Activated CD4-positive, alpha-beta T cell treated with anti-CD3 and anti-CD28 coated beads, Interleukin-2, amount 50 U/mL, for 24 hours (primary cell): ENCODE measurements at places on chromosomes 5 and 9.

GRCh38 chr9:5917888-5918287 is 27.2 kb downstream of the MLANA start:
- DNase-seq: no peak

- no peak for DNase-seq
These were observed 30.4 kb downstream of the SEMA5A start for GRCh38 chr5:9515436-9515835.

GRCh38 chr9:127086771-127087170 is 35.7 kb downstream of the ANGPTL2 start:
- DNase-seq: no peak

- no peak for DNase-seq
These were observed 109.8 kb upstream of the IFNK start for GRCh38 chr9:27414220-27414761.

- no peak for DNase-seq
These were observed 9.5 kb upstream of the NKD2 start for GRCh38 chr5:999032-999501.

- DNase-seq: no peak
These were observed 30.7 kb downstream of the FOCAD start for GRCh38 chr9:20714442-20715415.
